Stimulated activated CD4-positive, alpha-beta T cell treated with anti-CD3 and anti-CD28 coated beads, Interleukin-1b, Interleukin-23, amount 100 ng/mL, for 1 hour (primary cell): ENCODE measurements at places on chromosomes 5 and 9.

GRCh38 chr5:142597546-142598337, 88.1 kb downstream of the FGF1 start:
- no peak for DNase-seq

GRCh38 chr9:2055203-2055658, 40.1 kb downstream of the SMARCA2 start:
- DNase-seq = no peak

GRCh38 chr5:173498286-173498685, 118.2 kb downstream of the BOD1 start:
- DNase-seq = no peak

- no peak for DNase-seq
Observed at GRCh38 chr9:526904-527591, 312.4 kb downstream of the DOCK8 start.

GRCh38 chr9:37452611-37453010, 12.6 kb downstream of the ZBTB5 start:
- no peak for DNase-seq

DNA sequence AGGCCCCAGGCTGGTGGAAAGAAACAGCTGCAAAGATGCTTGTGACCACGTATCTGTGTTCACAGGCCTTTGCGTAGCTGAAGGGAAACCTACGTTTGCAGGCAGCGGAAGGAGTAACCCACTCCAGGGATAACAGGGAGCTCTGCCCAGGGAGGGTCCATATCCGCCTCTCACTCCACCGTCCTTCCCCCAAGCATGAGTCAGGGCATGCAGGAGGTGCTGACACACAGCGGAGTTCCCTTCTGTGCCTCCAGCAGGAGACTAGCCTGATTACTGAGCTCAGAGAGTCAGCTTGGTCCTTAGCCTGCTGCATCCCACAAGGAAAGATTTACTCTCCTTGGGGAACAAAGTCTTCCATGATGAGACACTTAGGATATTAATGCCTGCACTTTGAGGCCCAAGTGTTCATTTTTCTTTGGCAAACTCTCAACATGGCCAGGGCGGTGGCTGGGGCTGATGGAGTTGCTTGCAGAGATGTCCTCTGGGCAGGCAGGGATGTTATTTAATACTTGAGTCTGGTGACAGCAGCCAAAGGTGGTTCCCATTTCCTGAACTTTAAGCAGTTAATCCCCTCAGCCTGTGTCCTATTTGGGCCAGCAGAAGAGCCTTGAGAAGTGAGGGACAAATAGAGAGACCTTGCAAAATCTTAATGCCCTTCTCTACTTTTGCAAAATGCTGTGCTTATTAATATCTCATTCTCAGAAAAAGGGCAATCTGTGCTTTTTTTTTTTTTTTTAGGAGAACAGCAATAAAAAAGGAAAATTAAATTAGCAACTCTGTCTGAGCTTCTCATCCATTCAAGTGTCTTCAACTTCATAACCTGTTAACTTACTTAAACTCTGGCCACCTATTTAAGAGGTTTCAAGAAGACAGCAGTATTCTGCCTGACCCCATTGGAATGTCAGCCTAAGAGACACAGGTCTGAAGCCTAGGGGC, 222.1 kb downstream of the HSPA4 start:
- no peak for DNase-seq

DNA sequence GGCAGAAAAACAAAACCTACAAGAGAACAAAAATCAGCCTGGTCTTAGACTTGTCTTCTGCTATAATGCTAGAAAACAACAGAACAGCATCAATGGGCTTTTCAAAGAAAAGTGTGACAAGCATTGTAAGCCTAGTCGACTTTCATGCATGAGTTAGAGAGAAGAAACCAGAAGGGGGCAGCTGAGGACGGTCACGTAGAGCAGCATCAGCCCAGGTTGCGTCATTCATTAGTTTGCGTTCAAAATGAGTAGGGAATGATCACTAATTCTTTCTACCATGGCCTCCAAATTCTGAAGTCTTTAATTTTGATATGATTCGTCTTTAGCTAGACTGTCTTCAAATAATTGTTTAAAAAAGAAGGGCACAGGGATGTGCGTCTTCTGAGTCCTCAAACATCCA, 4.7 kb upstream of the ISCA1 start:
- DNase-seq = no peak

DNA sequence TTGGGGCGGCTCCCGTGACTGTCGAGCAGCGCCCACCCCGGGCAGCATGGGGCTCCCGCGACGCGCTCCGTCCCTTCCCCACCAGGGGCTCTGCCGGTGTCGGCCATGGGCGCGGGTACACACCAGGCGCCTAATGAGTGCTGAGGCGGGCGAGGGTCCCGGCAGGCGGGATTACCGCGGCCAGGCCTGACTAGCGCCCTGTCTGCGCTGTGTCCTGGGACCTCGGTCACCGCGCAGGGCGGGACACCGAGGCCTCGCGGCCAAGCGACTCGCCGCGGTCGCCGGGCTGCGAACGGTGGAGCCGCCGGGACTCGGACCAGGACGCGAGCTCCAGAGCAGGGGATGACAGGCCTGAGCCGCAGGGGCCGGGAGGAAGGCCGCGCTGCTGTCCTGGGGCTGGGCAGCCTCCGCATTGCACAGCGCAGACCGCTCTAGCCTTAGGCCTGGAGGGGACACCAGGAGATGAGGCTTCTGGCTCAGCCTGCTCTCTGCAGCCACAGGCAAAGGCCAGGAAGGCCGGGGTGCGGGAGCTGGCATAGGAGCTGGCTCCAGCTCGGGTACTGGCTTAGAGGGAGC, 14.1 kb downstream of the LCN10 start:
- no peak for DNase-seq

GRCh38 chr9:133113163-133113948, 7.7 kb downstream of the RALGDS start:
- no peak for DNase-seq

GRCh38 chr5:109566361-109566760, 123.4 kb upstream of the MAN2A1 start:
- DNase-seq = no peak

GRCh38 chr9:137465720-137466388, 6.7 kb upstream of the NSMF start:
- DNase-seq = no peak

DNA sequence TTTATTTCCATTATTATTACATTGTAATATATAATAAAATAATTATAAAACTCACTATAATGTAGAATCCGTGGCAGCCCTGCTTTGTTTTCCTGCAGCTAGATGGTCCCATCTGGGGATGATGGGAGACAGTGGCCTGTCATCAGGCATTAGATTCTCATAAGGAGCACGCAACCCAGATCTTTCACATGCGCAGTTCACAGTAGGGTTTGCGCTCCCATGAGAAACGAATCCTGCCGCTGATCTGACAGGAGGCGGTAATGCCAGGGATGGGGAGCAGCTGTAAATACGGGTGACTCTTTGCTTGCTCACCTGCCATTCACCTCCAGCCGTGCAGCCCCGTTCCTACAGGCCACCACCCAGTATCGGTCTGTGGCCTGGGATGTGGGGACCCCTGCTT, 1879.3 kb upstream of the WWC1 start:
- no peak for DNase-seq

DNA sequence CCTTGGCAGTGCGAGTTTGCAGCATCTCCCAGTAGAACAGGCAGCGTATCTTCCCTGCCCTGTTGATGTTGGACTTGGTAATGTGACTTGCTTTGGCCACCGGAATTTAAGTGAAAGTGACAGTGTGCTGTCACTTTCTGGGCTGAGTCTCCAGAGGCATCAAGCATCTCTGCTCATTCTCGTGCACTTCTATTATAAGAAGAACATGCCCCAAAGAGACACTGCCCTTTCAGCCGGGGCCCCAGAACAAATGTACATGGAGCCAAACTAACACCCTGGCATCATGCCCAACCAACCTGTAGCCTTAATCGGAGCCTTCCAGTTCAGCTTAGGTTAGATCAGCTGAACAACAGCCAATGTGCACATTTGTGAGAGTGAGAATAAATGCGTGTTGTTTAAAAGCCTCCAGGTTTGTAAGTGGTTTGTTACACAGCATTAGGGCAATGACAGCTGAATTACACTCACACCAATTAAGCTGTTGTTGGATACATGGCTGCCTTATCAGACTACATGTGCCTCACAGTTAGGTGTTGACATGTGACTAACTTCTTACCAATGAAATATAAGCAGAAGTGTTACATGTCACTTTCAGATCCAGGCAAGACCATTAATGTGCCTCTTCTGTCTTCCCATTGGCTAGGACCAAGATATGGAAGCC, 22.1 kb upstream of the FRMD3 start:
- no peak for DNase-seq

GRCh38 chr5:139844472-139845145, 49.0 kb downstream of the PSD2 start:
- peak; percentile 25 for DNase-seq

DNA sequence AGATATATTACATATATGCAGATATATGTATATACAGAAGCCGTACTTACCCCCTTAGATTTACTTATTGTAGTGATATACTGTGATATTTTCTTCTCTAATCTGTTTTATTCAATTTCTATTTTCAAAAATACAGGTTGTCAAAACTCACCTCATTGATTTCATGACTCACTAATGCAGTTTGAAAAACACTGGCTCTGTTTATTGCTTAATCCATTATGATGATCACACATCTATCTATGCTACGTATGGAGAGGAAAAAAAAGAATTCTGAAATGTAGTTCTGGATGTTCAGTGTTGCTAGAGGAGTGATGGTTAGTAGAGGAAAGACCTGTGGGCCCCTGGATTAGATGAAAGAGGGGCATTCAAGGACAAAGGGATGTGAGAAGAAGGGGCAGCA, 121.0 kb upstream of the RPS23 start:
- DNase-seq = no peak

DNA sequence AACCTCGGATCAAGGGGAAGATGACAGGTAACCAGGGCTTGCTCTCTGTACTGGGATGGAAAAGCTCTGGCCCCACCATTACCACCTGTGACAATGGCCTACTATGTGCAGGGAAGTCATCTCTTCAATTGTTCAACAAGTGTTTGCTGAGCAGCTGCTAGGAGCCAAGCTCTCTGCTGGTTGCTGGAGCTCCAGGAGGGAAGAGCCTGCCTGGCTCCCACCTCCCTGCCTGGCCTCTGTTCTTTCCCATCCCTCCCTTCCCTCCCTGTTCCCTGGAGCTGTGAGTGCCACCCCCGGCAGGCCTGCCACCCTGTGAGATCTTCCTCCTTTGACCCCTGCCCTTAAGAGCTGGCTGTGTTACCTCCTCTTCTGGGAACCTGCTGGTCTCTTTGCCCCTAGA, 59.7 kb upstream of the IER5L start:
- no peak for DNase-seq

DNA sequence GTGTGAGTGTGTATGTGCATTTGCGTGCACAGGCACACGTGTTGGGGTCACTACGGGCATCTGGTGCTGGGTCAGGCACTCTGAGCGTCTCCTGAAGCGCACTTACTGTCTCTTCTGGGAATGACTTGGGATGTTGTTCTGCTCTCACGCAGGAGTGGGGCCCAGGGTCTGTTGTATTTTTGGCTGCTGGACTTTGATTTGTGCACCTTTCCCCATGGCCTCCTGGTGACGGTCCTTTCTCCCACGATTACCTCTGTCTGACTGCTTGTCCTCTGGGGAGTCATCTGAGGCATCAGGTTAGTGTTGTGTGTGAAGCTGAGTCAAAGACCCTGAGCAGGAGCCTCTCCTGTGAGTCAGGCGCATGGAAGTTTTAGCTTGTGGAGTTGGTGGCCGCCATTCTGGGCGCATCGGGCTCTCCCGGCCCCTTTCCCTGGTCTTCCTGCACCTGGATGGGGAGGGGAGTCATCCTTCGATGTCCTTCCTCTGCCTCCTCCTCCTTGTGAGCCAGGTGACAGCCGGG, 62.1 kb downstream of the RXRA start:
- no peak for DNase-seq

GRCh38 chr5:27462936-27463335, 424.6 kb upstream of the CDH9 start:
- no peak for DNase-seq

GRCh38 chr9:16139774-16140173, 586.9 kb downstream of the CCDC171 start:
- DNase-seq = no peak

DNA sequence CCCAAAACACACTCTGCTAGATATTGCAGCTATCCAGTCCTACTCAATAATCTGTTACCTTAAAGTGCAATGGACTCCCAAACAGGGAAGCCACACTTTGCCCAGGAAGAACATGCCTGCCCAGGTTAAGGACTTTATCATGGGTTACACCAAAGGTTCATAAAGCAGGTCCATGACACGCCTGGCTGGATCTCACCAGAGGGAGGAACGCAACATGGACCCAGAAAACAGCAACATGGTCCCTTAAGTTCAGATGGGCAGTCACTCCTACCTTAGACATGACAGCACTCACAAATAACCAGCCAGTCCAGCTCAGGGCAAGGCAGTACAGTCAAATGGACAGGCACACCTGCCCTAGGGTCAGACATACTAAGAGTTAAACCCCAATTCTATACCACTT, 3.8 kb downstream of the P4HA2 start:
- no peak for DNase-seq

- DNase-seq = no peak
Observed at GRCh38 chr5:95572016-95572415, 17.1 kb downstream of the ARSK start.

GRCh38 chr5:5192681-5193080, 52.6 kb downstream of the ADAMTS16 start:
- no peak for DNase-seq

- no peak for DNase-seq
Observed at GRCh38 chr5:104652271-104652861, 1089.8 kb upstream of the NUDT12 start.

DNA sequence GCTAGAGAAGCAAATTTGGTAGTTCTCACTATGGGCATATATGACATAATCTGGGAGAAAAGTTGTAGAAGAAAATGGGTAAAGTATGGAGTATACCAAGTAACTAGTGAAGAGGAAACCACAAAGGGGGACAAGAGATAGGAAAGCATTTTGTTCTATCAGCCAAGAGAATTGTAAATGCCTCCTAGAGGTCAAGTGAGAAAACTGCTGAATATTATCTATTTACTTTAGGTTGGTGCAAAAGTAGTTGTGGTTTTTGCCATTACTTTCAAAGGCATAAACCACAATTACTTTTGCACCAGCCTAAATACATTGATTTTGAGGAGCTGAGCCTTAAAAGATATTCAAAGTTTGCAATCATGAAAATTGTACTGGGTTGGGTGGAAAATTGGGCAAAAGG, 126.7 kb upstream of the GRHPR start:
- DNase-seq = no peak

DNA sequence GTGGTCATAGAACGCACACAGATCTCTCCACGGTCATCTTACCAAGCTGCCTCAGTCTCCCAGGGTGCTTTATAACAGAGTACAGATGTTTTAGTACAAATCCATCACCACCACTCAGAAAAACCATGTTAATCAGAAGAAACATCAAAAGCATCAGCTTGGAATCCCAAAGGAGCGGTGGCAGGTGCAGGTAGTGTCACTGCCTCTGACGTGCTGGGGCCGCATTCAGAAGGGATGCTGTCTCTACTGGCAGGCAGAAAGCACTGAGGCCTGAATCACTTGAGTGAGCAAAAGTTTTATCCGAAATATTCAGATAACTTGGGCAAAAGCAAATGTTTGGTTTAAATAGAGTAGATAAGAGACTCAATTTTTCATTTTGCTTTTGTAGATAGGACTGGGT, 448.4 kb upstream of the ZNF608 start:
- no peak for DNase-seq
